Transverse colon (tissue), 4 donors: ENCODE measurements at places on chromosomes 2 and 18. TPM values are rescaled to one million over a fixed set of nuclear protein-coding genes. Genes with fewer than 3 reads are reported as not detected.

Gene RUFY4
- total RNA-seq, result not detected

Gene CPLX4
- total RNA-seq, result not detected

Gene AQP12B
- not detected for total RNA-seq

Gene ANKRD30B
- total RNA-seq, result 0.79 TPM

Gene CPO
- total RNA-seq, result not detected

Gene CYP1B1
- total RNA-seq, result 9.6 TPM

DNA sequence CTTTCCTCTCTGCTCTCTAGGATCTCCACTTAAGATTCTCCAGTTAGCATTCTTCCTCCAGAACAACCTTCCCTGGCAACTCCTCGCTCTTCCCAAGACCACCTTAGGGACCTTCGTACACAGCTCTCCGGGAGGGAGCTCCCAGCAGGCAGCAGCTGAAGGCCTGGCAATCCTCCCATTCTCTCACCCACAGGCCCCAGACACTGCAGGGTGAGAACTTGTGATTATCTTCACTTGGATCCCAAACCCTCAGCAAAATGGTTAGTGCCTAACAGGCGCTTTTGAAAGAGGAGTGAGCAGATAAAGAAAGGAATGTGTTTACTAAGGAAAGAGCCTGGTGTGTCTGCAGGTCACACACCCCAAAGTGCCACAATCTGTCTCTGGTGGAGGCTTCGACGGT is 83.8 kb upstream of the SNTG2 start:
- DNase-seq, result no peak

DNA sequence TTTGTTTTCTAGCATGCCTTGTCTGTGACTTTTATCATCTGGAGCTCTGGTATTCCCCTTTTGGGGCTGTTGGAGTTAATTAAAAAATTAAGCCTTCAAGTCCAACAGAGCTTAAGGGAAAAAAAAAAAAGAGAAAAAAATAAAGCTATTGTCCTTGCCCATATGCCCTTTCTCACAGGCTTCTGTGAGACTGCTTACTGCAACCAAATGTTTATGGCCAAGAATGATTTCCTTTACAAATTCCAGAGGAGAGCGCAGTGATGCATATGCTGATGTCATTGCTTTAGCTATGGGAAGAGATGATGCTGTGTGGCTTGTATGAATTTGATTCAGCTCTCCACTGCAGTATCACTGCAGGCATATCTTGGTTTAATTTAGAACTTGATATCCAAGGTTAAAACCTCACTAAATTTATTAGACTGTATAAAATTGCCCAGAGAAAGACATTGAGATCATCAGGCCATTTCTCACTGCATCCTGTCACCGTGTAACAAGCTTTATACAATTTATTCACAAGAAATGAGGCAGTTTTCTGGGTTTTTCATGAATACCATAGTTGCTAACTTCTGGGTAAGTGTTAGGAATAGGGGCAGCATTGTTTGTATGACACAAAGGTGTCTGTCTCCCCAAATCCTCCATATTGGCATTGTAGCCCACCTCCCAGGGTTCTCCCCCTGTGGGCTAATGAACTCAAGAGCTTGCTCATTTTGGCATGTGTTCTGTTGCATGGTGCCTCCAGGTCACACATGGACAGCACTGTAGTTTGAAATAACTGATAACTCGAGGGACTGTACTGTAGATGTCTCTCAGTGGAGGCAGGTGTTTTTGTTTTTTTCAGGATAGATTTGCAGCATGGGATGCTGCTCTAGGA is 85.0 kb downstream of the TANC1 start:
- DNase-seq, result no peak

GRCh38 chr18:73848656-73849055 is 299.0 kb downstream of the FBXO15 start:
- no peak for DNase-seq

- DNase-seq, result no peak
Measured at GRCh38 chr2:77712601-77713000, 190.4 kb upstream of the LRRTM4 start.

- no peak for DNase-seq
Measured at GRCh38 chr2:162063899-162064298, 10.1 kb downstream of the DPP4 start.

GRCh38 chr2:109052922-109053321 is 63.9 kb upstream of the EDAR start:
- DNase-seq, result no peak

GRCh38 chr2:63249161-63249560 is 198.5 kb downstream of the OTX1 start:
- DNase-seq, result no peak

GRCh38 chr2:8412082-8412481 is 269.8 kb upstream of the ID2 start:
- DNase-seq, result peak; percentile 81

GRCh38 chr2:240390091-240391073 is 45.1 kb upstream of the GPC1 start:
- no peak for DNase-seq

DNA sequence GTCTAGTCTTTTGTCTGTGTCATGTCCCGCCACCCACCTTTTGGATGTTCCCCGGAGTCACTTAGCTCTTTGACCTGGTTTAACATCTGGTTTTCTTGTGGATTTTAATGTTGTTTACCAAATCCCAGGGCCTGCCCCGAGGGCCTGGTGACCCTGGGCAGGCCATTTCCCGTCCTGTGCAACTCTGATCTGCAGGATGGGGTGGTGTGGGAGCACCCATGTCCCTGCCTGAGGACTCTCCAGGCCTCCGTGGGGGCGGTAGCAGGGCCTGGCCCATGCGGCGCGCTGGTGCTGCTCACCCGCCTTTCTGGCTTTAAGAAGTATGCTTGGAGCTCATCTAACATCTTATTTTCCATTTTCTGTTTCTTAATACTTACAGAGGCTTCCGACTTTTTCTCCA is 10.7 kb downstream of the RAMP1 start:
- no peak for DNase-seq

DNA sequence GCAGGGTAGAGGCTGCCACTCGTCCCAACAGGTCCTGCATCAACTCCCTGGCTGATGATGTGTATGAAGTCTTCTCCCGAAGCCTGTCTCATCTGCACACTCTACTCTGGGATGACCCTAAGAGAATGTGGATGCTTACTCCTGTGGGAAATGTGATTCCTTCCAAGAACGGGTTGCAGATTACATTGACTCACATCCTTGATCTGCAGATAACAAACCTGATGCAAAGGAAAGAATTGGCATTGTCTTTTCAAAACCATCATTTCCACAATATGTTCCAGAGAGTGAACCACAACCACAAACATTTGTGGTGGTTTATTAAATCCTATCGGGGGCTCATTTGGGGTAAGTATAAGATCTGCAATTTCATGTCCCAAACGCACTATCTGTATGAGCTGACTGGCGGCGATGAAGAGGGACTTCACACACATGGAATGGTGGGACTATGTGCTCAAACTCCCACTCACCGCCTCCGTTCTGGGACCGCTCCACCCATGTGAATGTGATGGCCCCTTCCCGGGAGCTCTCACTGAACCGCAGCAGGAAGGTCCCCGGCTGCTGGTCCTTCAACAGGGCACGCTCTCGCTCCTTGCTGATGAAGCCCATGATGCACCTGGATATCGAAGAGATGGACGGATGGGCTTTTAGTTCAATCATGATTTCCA is 35.5 kb downstream of the STAT1 start:
- DNase-seq, result no peak

DNA sequence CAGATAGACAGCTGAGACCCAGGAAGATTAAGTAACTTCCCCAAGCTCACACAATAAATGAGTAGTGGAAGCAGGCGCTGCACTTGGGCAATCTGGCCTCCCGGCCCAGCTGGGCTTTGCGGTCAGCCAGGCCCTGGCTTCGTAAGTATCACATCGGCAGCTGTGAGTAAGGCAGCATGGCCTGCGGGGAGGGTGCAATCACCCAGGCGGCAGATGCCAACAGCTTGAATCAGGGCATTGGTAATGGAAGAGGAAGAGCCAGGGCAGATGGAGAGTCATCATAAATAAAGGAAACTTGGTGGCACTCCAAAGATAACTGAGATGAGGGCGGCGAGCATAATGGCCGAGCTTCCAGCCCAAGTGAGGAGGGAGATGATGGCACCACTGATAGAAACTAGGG is 217.9 kb upstream of the PID1 start:
- no peak for DNase-seq

GRCh38 chr2:20468549-20469500 is 22.0 kb downstream of the RHOB start:
- DNase-seq, result no peak

DNA sequence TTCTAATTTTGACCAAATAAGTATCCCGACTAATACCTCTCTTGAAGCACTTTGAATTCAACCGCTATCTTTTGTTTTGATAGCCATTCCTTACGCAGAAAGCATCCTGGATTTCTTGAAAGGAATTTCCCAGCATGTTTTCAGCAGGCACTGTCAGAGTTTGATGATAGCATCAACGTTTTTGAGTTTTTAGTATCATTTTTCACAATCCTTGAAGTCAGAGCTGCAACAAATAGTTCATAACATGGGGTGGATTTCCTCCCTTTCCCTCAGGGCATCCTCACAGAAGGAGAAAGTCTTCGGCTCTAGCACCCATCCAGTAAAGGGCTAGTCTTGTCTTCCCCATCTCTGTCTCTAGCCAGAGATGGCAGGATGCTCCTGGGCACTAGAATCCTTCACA is 46.2 kb downstream of the ANKRD44 start:
- no peak for DNase-seq

DNA sequence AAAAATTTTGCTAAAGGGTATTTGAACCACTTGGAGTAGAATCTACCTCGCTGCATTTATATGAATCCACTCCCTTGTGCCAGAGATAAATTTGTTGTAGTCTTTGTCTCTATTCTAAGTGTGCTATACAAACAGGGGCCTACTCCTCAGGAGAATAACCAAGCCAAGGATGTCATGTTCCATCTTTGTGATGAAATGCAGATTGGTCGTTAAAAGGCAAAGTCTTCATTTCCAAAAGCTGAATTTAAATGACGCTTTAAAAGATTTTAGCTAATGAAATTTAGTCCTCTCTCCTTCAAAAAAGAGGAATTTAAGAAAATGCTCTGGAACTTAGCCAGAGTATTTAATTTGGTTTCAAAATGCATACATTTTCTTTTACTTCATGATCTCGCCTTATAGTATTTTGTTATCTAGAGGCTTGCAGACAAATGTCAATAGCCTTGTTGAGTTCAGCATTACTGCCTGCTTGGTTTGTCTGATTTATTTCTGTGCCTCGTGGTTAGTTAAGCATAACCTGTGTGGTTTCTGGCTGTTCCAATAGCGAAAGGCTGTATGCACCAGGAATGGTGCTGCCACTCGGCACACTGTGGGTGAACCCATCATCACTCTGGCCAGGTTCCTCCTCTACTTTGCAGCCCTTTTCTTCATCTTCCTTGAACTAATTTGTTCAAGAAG is 417.6 kb downstream of the ZNF521 start:
- DNase-seq, result no peak

GRCh38 chr18:54824761-54825160 is 3.5 kb upstream of the RAB27B start:
- no peak for DNase-seq

GRCh38 chr2:56250153-56250729 is 66.5 kb downstream of the CCDC85A start:
- DNase-seq, result no peak

- no peak for DNase-seq
Measured at GRCh38 chr2:226515344-226516055, 284.1 kb downstream of the IRS1 start.

- DNase-seq, result no peak
Measured at GRCh38 chr18:46821856-46822711, 65.2 kb upstream of the ST8SIA5 start.

- DNase-seq, result no peak
Measured at GRCh38 chr18:22423878-22424564, 6.3 kb upstream of the CTAGE1 start.

- DNase-seq, result no peak
Measured at GRCh38 chr2:211306929-211307328, 750.5 kb downstream of the CPS1 start.

DNA sequence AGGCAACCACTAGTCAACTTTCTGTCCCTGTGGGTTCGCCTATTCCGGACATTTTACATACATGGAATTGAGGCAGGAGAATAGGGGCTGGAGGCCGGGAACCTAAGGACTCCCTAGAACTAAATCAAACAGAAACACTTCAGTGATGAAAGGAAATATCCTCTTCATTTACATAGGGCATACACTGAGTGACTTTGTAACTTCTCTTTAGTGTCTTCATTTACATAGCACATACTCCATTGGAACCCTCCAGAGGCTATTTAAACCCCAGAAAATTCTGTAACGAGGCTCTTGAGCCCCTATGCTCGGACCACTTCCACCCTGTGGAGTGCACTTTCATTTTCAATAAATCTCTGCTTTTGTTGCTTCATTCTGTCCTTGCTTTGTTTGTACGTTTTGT is 56.5 kb downstream of the CCDC195 start:
- no peak for DNase-seq

- DNase-seq, result no peak
Measured at GRCh38 chr2:119177838-119178190, 19.3 kb upstream of the C1QL2 start.

GRCh38 chr2:162075689-162076132 is 1.7 kb upstream of the DPP4 start:
- no peak for DNase-seq

DNA sequence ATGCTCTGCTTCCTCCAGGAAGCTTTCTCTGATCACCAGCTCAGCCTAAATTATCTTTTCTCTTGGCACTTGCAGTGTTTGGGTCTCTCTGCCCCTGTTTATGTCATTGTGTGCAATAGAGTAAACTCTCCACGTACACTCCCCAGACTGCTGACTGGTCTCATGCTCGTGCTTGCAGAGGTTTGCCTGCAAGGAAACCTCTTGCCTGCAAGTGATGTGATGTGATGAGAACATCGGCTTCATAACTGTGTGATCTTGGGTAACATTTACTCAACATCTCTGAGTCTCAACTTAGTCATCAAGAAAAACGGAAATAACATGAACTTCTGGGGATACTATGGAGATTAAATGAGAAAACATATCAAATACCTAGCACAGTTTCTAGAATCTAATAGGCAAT is 92.3 kb downstream of the BIN1 start:
- no peak for DNase-seq

DNA sequence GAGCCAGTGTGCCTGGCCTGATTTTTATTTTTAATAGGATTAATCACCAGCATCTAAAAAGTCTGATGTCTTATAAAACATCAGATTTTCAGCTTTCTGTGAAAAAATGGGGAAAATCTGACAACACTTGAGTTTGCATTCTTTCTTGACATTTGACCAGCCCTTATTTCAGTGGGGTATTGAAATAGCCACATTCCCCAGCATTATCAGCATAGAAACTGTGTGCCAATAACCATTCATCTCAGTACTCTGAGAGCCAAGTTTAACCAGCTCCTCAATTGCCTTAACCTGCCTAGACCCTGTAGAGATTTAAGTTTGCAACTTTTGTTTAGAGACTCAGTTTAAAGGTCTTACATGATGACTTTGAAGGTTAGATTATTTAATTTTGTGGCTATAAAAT is 155.0 kb downstream of the CERS6 start:
- DNase-seq, result no peak
